CD4-positive, alpha-beta T cell treated with Interleukin-17A for 1 hour (primary cell): ENCODE measurements at places on chromosomes 4 and X.

- no peak for DNase-seq
These were observed 65.6 kb downstream of the ATXN3L start for GRCh38 chrX:13254076-13254785.

DNA sequence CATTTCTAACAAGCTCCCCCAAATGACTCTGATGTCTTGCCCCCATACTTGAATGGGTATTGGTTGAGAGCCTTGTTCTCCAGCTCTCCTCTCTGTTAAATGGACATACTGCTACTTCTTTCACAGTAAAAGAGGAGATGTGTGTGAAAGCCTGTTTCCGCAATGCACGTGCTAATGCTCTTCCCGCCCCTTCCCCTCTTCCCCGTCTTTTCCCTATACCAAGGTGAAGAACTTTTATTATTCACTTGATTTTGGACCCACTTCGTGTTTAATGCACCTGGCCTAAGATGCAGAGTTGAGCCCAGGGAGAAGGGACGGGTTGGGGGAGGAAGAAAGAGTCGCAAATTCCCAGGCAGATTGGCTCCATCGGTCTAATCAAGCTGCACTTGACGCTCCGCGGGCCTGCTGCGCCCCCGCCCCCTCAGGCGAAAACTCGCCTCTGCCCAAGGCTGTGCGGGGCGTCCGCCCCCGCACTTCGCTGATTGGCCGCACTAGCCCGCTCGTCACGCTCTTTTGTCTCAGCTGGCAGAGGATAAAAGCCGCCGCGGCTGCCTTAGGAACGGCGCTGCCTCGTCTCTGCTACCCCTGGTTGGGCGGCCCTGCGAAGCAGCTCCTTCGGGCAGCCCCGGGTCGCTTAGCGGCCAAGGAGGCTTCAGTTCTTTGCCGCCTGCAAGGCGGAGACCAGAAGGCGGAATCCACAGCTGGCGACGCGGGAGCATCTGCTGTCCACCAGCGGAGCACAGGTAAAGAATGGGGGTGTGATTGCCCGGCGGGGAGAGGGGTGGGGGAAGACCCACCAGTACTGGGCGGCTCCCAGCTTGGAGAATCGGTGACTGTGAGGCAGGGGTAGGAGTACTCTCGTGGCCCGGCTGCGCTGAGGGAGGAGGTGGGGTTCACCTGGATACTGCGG is at the start of gene ZCCHC12:
TSS of gene ZCCHC12 (plus strand) at position 562 of the 910 bp plus-strand sequence. CDS start 1,421 bp downstream, outside the sequence.
- peak; percentile 39 for DNase-seq

GRCh38 chrX:13440176-13440575 is 120.3 kb upstream of the ATXN3L start:
- no peak for DNase-seq

- no peak for DNase-seq
These were observed 71.9 kb downstream of the MAOA start for GRCh38 chrX:43728002-43728401.

GRCh38 chr4:99690990-99691389 is 33.4 kb upstream of the C4orf54 start:
- no peak for DNase-seq

GRCh38 chr4:56048702-56049431 is 100.1 kb downstream of the CEP135 start:
- DNase-seq = peak; percentile 18

DNA sequence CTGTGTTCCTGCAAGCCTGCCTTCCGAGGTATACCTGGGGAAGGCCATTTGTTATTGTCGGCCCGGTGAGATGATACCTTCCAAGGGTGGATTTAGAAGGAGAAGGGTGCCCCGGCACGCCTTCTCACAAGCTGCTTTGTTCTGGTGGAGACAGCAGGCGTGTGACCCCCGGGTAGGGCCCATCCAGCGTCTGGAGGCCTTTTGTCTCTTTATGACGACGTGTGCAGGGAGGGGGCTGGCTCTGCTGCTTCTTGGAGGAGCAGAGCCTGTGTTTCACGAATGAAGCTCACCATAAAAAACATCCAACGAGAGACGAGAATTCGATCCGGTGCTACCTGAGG is 45.3 kb downstream of the SHOX start:
- no peak for DNase-seq

GRCh38 chr4:147198411-147199051 is 252.9 kb upstream of the TTC29 start:
- DNase-seq = no peak

- DNase-seq = no peak
These were observed 24.8 kb downstream of the CPE start for GRCh38 chr4:165403637-165404036.

- no peak for DNase-seq
These were observed 202.6 kb downstream of the SPOCK3 start for GRCh38 chr4:167031534-167032156.
